ENCODE measurements at places on chromosomes 7 and 10. TPM values are rescaled to one million over a fixed set of nuclear protein-coding genes. Genes with fewer than 3 reads are reported as not detected.

DNA sequence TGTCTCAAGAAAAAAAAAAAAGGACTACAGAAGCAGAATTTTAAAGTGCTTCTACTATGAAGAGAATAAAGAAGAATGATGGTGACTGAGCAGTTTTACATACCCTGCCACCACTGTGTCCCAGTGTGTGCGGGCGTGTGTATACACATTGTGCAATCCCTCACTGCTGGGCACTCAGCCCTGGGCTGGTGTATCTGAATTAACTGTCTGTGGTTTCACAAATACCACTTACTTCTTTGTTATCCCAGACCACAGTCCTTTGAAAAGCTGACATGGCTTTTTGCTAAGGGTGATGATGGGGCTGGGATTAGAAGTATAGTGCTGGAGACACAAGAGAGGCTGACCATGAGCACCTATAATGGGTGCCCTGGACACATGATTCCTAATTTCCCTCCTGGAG lies 21.1 kb upstream of the TRPV6 start:
- no peak for DNase-seq

- peak; percentile 68 for DNase-seq
These were observed 58.2 kb downstream of the ENTPD1 start for GRCh38 chr10:95814011-95814727.

- no peak for DNase-seq
These were observed 3.5 kb downstream of the RNF216 start for GRCh38 chr7:5777932-5778331.

- DNase-seq: no peak
These were observed 99.7 kb upstream of the DDC start for GRCh38 chr7:50664937-50665336.

DNA sequence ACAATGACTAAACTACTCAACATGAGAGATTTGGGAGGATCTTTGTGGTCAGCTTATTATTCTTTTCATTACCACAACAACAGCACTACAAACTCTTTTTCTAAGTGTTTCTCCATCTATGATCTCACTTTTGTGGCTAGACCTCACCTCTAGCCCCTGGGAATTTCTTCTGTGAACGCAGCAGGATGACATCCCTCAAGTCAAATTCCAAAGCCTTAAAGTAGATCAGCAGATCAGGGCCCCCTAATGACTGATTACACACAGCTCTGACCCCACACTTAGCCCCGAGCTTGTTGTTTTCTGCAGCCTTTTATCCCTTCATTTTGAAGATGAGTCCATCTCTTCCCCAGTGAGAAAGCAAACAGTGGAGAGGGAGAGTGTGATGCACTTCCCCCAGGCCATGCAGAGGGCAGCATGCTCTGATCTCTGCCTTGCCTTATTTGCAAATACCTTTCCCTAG lies 27.3 kb downstream of the TFAM start:
- DNase-seq: no peak

- no peak for DNase-seq
These were observed 36.0 kb downstream of the KLF6 start for GRCh38 chr10:3749011-3749410.

ADRA2A gene
- total RNA-seq: not detected

HOXA1 gene
- total RNA-seq: 2.0 TPM

DNA sequence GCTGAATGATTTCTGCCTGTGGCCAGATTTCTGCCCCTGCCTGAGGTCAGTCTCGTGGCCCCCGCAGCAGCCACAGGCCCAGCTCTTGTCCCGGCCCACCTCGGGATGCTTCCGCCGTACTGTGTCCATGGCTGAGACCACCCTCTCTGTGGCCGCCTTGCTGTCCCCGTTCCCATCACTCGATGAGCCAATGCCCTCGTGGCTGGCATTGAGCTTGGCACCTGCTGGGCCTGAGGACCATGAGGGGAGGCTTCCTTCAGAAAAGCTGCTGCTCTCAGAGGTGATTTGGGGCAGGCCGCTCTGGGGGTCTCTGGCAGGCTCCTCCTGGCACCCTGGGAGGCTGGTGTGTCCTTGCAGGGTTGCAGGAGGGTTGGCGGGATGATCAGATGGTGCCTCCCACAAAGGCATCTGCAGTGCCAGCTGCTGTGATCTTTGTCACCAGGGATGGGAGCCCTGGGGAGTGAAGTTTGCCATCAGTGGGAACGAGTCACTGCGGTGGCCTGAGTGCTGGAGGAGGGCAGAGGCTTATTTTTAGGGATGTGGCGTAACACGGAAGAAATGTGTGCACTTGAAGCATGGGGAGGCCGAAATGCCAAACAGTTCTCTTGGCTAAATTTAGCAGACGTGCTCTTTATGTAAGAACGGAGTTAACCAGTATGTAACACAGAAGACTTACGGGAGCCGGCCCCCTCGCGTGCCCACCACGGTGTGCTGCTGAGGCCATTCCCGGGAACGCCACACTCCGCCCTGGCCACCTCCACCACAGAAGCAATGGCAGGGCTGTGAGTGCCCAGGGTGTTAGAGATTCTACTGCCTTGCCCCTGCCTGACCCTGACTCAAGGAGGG lies 47.7 kb downstream of the VIPR2 start:
- DNase-seq: no peak

DNA sequence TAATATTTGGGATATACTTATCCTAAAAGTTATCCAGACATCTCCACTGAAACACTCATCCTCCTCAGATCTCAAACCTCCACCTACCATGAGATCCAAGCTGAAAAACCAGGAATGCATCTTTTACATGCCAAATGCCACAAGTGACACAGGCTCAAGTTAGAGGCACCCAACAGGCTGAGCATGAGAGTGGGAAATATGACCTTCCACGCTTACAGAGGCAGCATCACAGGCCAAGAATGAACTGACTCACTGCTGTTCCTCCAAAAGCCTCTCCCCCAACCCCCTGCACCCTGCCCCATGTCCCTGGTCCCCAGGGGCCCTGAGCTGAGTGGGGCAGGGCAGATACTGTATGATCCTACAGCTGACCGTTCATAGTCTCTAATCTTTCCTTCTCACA lies 4.8 kb upstream of the MTPAP start:
- DNase-seq: no peak

SLC26A3 gene
- total RNA-seq: not detected

DNA sequence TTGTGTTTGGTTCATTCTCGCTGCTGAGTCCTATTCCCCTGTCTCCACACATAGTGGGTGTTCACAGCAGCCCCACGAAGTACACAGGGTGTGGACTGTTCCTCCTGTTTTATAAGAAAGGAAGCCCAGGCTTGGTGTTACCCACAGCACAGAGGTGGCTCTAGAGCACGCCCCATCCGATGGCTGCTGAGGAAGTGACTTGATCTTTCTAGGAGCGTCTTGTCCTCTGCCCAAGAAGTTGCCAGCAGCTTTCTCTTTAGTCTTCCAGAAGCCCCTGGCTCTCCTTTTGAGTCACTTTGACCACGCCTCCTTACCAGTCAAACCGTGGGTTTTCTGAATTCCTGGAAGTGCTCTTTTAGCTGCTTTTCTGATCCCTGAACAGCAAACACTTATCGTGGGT lies 94.0 kb downstream of the GRK5 start:
- DNase-seq: no peak

GRCh38 chr7:92656121-92656520 lies 65.9 kb upstream of the FAM133B start:
- DNase-seq: no peak

DNA sequence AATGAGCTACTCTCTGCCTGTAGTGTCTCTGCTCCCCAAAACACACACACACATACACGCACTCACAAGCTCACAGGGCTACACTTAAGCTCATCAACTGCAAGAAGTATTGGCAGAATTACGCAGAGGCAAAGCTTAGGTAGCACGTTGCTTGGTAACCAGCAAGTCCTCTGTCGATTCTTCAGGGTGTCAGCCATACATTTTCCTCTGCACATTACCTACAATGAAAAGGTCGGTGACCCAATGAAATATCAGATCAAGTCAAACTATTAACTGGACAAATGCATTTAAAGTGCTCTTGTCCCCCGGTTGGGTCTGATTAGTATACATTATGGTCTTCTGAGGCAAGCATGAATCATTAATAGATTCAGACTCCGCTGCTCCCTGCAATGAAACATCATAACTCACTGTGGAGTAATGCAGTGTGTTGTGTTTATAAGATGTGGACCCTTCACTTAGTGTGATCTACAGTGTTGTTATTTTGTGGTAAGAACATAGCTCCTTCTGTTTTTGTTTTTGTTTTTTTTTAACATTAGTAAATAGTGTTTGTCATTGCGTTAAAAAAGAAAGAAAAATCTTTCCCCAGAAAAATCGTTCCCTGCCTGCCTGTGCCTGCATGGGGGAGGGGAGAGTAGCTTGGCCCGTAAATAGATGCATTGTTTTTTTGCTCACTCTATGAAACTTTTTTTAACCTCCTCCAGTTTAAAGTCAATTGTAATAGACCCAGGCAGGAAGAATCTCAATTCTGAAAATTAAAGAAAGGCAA lies 325.5 kb downstream of the SFMBT2 start:
- DNase-seq: no peak

RELN gene
- 0.08 TPM for total RNA-seq

UBE2D4 gene
- total RNA-seq: 17.1 TPM

DNA sequence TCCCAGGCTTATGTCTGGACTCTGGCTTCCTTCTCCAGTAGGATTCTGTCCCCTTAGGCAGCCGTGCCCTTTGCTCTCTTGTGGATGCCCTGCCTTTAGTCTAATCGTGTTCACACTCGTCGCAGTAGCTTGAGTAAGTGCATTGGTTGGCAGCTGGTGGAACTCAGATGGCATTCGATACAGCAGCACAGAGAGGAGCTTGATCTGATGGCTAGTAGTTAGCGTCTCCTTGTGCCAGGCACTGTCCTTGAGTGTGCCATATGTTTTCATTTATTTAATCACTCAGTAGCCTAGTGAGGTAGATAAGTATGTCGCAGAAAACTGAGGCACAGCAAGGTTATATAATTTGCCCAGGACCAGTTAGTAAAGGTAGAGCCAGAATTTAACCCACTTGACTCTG lies 18.2 kb upstream of the PARP12 start:
- no peak for DNase-seq

GRCh38 chr10:102261196-102261595 lies 15.9 kb downstream of the GBF1 start:
- no peak for DNase-seq

IDI2 gene
- not detected for total RNA-seq

DNA sequence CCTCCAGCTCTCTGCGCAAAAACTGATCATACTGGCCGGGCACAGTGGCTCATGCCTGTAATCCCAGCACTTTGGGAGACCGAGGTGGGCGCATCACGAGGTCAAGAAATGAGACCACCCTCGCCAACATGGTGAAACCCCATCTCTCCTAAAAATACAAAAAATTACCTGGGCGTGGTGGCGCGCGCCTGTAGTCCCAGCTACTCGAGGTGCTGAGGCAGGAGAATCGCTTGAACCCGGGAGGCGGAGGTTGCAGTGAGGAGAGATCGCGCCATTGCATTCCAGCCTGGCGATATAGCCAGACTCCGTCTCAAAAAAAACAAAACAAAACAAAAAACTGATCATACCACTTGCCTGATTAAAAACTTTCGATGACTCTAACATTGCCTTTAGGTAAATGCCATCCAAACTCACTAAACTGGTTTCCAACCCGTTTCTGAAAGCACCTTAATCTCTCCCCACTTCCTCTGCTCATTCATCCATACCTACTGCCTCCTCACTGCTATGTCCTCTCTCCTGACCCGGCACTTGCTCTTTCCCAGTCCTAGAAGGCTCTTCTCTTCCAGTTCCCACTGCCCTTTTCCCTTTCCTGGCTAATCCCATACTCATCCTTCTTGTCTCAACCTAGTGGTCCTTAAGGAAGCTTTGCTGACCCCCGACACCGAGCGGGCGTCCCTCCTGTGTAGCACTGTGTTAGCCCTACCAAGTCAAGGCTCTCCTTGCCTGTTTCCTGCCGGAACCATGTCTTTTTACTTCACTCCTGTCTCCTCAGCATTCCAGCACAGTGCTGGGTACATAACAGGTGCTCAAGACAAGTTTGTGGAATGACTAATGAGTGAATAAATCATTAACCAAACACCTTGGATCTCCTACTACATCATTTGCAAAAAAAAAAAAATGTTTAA lies 686 bp upstream of the MIOS start:
- peak; percentile 62 for DNase-seq

- DNase-seq: no peak
These were observed 13.7 kb upstream of the TRA2A start for GRCh38 chr7:23545493-23545892.

GRCh38 chr10:31515819-31516402 lies 196.9 kb downstream of the ZEB1 start:
- DNase-seq: no peak

CDC14C gene
- total RNA-seq: not detected

NPC1L1 gene
- 0.30 TPM for total RNA-seq

GRCh38 chr10:14801723-14802122 lies 27.0 kb upstream of the FAM107B start:
- DNase-seq: no peak

NKX2-3 gene
- not detected for total RNA-seq

GRCh38 chr10:131193923-131194322 lies 117.6 kb downstream of the TCERG1L start:
- no peak for DNase-seq

- DNase-seq: no peak
These were observed 44.7 kb upstream of the CDK6 start for GRCh38 chr7:92881091-92881485.

DNA sequence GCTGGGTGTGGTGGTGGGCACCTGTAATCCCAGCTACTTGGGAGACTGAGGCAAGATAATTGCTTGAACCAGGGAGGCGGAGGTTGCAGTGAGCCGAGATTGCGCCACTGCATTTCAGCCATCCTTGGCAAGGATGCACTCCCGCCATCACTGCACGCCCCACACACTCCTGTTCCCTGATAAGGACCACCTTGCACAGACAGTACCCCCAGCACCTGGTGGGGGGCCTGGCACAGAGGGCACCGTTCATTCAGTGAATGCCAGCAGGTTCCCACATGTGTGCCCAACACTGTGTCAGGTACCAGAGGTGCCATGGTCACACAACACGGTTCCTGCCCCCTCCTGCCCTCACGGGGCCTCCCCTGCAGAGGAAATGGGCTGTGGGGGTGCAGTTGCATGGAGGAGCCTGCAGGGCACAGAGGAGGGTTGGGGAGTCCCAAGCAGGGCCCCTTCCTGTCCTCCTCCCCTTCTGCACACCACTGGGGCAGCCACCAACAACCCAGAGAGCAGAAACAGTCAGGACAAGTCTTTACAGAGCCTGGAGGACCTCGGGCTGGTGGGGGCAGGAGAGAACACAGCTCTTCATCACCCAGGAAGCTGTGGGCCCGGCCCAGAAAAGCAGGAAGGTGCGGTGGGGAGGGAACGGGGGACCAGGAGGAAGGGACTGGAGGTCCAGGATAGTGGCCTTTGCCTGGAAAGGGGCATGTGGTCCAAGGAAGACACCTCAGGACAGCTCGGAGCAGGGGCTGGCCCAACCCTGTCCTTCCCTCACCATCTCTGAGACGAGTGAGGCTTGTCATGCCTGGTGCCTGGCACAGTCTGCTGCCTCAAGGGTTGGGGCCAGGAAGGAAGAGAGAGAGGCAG lies 7.1 kb downstream of the CRYGN start:
- no peak for DNase-seq

DNA sequence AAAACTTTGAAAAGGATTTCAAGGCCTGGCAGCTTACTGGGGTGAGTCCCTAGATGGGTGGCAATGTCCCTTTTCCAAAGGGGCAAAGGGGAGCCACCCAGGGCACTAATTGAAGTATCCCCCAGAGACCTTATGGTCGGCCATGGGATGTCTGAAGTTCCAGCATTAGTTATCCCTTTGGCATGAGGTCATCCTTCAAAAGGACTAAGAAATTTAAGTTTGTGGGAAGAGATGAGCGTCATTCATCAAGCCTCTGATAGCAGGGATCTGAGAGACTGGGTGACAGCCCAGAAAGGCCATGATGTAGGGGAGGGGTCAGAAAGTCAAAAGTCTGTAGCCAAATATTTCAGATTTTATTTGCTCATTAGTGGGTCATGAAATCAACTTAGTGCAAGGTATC lies 195.3 kb downstream of the ZNF438 start:
- DNase-seq: no peak
